ENCODE measurements at places on chromosomes 2 and 18.
A peak's percentile ranks its signal among the peaks of the same experiment; 100 is the strongest.

GRCh38 chr2:27271631-27272340 is 3.4 kb upstream of the DNAJC5G start:
- DNase-seq: no peak

- no peak for DNase-seq
These were observed 36.0 kb downstream of the RPRD1A start for GRCh38 chr18:36031407-36031806.

DNA sequence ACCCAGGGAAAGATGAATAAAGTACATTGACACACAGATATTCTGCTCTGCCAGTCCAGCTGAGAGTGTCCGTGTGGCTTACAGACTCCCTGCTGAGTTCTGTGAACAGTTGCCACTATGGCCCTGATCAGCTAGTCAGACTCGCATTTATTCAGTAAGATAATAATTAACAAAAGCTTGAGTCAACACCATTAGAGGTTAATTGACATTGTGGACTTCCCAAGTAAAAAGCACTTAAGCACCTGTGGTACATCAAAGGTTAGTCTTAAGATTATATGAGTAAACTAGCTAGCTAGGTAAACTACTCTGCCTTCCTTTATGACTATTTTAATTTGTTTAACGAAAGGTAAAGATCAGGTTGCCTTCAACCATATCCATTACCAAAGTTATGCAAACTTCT is 33.7 kb downstream of the ANKRD30B start:
- no peak for DNase-seq

DNA sequence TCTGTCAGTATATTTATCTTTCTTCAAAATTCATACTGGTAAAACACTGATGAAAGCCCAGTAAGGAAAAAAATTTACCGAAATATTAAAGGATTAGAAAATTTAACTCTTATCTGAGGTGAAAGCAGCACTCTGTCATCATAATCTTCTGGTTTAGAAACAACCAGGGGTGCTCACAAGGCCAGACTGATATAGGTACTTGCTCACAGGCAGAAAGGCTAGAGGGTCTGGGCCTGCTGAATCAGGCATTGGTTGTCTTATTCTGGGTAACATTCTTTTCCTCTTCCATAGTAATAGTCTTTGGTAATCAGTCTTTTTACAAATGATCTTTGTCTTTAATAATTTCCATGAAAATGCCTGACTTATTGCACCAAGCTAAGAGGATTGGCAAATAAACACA is 221.4 kb upstream of the TFPI start:
- peak; percentile 45 for DNase-seq

All from HAP-1 (cell line).